ENCODE measurements at places on chromosomes 7 and 10.

GRCh38 chr10:127168261-127168660 is 28.1 kb downstream of the INSYN2A start:
- no peak for DNase-seq

- no peak for DNase-seq
These were observed 222.4 kb downstream of the SORCS1 start for GRCh38 chr10:106942035-106942662.

DNA sequence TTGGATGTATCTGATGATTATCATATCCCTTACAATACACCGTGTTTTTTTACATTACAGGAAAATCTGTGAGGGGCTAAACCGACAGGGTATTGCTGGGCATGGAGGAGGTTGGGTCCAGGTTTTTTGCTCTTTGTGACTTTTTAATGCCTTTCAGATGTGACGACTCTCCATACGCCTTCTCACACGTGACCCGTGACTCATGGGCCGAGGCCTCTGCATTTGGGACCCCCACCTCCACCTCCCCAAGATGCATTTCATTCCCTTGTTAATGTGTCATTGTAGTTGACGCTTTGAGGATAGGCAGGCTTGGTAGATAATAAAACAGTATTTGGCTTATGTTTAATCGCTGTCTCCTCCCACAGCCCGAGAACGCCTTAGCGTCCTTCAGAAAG is 95.3 kb downstream of the CUX1 start:
- no peak for DNase-seq

- no peak for DNase-seq
These were observed 55.7 kb downstream of the ANKMY2 start for GRCh38 chr7:16589881-16590280.

GRCh38 chr10:110758898-110759297 is 112.8 kb upstream of the PDCD4 start:
- no peak for DNase-seq

DNA sequence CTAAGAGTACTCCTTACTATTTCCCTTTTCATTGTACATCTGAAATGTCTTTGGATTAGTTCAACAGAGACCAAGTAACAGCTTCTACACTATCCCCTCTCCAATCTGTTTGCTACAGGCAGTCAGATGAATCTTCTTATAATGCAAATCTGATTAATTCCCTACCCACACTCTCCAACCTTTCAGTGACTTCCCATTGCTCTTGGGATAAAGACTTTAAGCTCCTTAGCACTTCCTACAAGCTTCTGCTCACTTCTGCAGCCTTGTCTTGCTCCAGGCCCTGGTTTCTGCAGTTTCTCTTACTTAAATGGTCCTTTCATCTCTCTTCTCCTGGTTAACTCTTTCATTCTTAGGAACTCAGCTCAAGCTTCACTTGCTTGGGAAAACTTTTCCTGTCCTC is 65.2 kb upstream of the FEZF1 start:
- no peak for DNase-seq

GRCh38 chr10:35363587-35363986 is 27.3 kb downstream of the CCNY start:
- no peak for DNase-seq

DNA sequence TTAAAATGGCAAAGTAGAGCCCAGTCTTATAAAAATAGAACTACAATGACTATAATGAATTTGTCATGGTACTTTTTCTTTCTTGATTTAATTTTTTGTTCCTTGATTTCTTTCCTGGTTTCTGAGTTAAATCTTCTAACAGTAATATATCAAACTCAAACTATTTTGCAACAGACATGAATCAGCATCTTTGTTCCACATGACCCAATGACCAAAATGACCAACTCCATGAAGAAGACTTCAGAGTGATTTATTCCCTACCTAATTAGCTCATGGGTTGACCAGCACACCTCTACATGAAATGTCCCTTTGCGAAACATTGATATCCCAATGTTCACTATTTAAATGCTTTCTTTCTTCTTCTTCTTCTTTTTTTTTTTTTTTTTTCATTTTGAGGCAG is 30.9 kb downstream of the NMT2 start:
- DNase-seq, result no peak

- DNase-seq, result no peak
These were observed 538.9 kb upstream of the IGFBP3 start for GRCh38 chr7:46459942-46460341.

DNA sequence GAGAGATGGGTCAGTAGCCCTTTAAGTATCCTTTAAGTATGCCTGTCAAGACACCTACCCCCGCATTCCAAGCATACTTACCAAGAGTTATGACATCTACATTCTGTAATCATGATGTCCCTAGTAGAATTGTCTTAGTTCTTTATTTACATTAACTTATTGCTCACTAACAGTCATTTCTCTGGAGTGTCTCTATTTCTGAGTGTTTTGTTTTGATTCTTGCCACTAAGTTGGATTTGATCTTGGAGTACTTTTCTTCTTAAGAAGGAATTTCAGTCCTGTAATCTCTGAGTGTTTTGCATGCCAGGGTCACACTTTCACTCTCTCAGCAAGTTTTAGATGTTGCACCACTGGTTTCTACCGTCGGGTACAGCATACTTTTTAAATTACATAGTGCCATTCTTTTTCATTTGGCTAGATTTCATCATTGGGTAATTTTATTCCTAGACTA is 1053.9 kb downstream of the KCNMA1 start:
- DNase-seq, result no peak

DNA sequence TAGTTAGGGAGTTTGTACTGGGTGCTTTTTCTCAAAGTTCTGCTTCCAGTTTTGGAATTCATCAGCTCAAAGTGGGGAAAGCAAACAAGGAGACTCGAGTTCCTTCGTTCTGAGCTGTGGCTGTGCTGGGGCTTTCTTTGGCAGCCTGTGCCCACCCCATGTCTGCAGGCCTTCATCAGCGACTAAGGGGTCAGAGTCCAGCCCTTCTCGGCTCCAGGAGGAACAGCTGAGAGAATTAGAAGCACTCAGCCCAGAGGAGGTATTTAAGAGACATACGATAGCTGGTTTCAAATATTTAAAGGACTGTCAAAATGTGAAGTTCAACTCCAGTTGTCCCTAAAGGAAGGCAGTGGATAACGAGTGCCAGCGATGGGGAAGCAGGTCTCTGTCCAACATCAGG is 41.3 kb downstream of the SH3PXD2A start:
- no peak for DNase-seq

Data from NCI-H1092 treated with DMSO at 0.1 percent for 48 hours (cell line).